ENCODE measurements at places on chromosomes 5 and 9. TPM values are rescaled to one million over a fixed set of nuclear protein-coding genes. Genes with fewer than 3 reads are reported as not detected.

DNA sequence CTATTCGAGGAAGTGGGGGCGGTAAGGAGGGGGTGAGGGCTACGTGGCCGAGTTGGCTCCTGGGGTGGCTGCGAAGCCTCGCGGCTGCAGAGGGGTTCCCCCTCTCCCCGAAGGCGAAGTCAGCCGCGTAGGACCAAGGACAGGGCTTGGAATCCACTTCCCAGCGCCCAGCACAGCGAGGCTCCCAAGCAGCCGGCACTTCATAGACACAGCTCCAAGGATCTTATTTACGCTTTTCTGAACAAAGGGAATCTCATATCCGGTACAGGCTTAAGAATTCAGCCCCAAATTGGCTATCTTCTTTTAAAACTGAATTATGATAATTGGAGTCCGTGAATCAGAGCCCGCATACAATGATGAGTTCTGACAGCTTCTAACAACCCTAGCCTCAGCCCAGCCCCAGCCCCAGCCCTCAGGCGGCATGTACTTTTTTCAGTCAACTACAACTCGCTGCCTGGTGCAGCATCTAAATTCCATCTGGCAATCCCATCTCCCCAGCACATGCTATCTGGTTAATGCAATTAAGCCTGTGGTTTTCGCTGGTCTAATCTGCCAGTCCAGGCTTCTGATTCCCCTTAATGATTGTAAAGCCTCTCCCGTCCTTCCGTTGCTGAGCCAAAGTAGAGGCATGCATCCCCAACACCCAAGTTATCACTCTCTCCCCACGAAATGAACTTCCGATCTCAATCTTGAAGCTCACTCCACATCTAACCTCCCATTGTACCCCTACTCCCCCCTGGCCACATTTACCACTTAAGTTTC lies 1.0 kb downstream of the ELAVL2 start:
- peaks cover 20% of the 10 kb centered on the region for H3K27me3 ChIP-seq
- peak overlapping the region; percentile 65 for H3K4me3 ChIP-seq
- peak; percentile 36 for DNase-seq
- H3K4me1 ChIP-seq = no peaks in the 10 kb centered on the region
- H3K36me3 ChIP-seq = no peaks in the 10 kb centered on the region

PCDH1 gene
- total RNA-seq = 2.3 TPM

AHRR gene
- total RNA-seq = 6.2 TPM

LVRN gene
- 0.17 TPM for total RNA-seq

DNA sequence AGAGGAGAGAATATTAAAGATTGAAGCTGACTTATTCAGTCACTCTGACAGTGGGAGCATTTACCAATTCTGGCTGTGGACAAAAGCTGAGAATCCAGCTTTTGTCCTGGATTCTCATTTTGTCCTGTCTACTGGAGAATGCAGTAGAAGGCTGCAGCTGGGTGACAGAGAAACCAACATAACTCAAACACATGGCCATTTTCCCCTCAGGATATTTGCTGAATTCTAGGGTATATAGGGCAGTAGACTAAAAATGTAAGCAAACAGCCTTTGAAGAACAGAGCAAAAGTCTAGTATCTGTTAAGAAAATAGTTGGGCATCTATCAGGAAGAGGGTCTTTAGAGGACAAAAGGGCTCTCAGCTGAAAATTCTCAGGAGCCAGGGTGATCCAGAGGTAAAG lies 20.6 kb downstream of the ZNF484 start:
- peaks cover 2% of the 10 kb centered on the region for H3K36me3 ChIP-seq
- H3K4me3 ChIP-seq = no peak overlapping the region
- no peaks in the 10 kb centered on the region for H3K27me3 ChIP-seq
- no peak for DNase-seq
- H3K27ac ChIP-seq = no peak overlapping the region
- no peaks in the 10 kb centered on the region for H3K4me1 ChIP-seq
